Bronchial smooth muscle cell (primary cell): ENCODE measurements at places on chromosomes 1 and 21. TPM values are rescaled to one million over a fixed set of nuclear protein-coding genes. Genes with fewer than 3 reads are reported as not detected.

Gene PCP4L1
- total RNA-seq, result not detected in 2 replicates

Gene EPHB2
- total RNA-seq, result 37.2 and 42.3 TPM in 2 replicates

Gene ZNF124
- total RNA-seq, result 24.7 and 35.1 TPM in 2 replicates

Gene SAMSN1
- not detected in 2 replicates for total RNA-seq

Gene VWA1
- total RNA-seq, result 3.4 and 3.9 TPM in 2 replicates

Gene PTGER3
- total RNA-seq, result 0.47 and 2.6 TPM in 2 replicates

Gene JAM2
- 0.69 and 1.4 TPM in 2 replicates for total RNA-seq

Gene STRIP1
- 44.0 and 53.5 TPM in 2 replicates for total RNA-seq

Gene GBP2
- 48.1 and 87.7 TPM in 2 replicates for total RNA-seq

Gene URB2
- 3.5 and 5.2 TPM in 2 replicates for total RNA-seq

Gene CFAP74
- total RNA-seq, result not detected in 2 replicates

Gene ETS2
- 3.0 and 10.9 TPM in 2 replicates for total RNA-seq

Gene ERRFI1
- total RNA-seq, result 12.8 and 13.2 TPM in 2 replicates

Gene FCGR1A
- not detected in 2 replicates for total RNA-seq

Gene SPRR3
- 0.43 TPM in 1 of 2 replicates, not detected in the other for total RNA-seq

Gene LZIC
- 17.8 and 21.1 TPM in 2 replicates for total RNA-seq

Gene INKA2
- 0.63 and 0.77 TPM in 2 replicates for total RNA-seq

Gene CA6
- not detected in 2 replicates for total RNA-seq
